ENCODE measurements at places on chromosomes 1 and 21.

GRCh38 chr1:114249691-114250090 lies 96.0 kb upstream of the SYT6 start:
- DNase-seq, result no peak

GRCh38 chr1:228009116-228009827 lies 2.5 kb downstream of the WNT3A start:
- no peak for DNase-seq

DNA sequence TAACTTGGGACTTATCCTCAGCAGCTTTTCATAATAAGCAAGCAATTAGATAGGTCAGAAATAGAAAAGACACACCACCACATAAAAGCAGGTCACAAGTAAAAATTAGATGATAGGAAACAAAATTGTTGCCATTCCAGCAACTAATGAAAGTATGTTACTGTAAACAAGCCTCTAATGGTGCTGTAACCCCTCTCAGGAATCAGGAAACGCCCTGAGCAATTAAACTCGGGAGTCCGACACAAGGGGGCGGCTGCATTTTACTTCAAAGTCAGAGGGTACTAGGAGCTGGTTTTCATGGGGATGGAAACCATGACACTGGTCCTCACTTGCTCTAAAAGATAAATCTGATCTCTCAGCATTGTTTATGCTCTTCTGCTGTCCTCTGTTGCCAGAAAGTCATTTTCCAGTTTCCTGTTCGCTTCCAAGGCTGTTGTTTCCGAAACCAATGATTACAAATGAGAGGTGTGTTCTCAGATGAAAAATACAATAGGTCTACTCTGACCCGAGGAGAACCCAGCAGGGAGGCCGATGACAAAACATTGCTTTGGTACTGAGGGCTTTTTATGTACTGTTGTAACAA lies 93.4 kb downstream of the TGFBR3 start:
- no peak for DNase-seq

GRCh38 chr1:2837316-2837715 lies 35.8 kb upstream of the TTC34 start:
- DNase-seq, result no peak

DNA sequence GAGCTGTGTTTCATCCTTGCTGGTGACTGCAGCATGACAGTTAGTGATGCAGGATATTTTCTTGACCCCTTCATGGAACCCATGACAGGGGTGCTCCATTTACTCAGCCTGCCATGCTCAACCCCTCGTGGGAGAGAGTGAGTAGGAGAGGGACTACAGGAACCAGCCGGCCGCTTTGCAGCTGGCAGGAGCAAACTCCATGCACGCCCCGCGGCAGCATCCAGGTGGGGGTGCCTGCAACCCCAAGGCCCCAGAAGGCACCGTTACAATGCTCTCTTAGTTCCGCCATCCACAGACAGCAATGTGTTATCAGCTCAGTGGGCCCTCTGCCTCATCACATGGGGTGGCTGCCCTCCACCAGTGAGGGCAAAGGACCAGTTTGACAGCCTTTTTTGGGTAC lies 135.1 kb downstream of the SLC35F3 start:
- DNase-seq, result no peak

- DNase-seq, result no peak
Observed at GRCh38 chr21:41548781-41549180, 40.8 kb upstream of the TMPRSS2 start.

GRCh38 chr1:79629414-79629813 lies 622.9 kb upstream of the ADGRL4 start:
- DNase-seq, result no peak

All from umbilical cord (tissue), 2 donors.